Stimulated activated CD8-positive, alpha-beta memory T cell treated with anti-CD3 and anti-CD28 coated beads, Interleukin-4, amount 100 ng/mL, for 1 hour (primary cell): ENCODE measurements at places on chromosomes 5 and 9.

DNA sequence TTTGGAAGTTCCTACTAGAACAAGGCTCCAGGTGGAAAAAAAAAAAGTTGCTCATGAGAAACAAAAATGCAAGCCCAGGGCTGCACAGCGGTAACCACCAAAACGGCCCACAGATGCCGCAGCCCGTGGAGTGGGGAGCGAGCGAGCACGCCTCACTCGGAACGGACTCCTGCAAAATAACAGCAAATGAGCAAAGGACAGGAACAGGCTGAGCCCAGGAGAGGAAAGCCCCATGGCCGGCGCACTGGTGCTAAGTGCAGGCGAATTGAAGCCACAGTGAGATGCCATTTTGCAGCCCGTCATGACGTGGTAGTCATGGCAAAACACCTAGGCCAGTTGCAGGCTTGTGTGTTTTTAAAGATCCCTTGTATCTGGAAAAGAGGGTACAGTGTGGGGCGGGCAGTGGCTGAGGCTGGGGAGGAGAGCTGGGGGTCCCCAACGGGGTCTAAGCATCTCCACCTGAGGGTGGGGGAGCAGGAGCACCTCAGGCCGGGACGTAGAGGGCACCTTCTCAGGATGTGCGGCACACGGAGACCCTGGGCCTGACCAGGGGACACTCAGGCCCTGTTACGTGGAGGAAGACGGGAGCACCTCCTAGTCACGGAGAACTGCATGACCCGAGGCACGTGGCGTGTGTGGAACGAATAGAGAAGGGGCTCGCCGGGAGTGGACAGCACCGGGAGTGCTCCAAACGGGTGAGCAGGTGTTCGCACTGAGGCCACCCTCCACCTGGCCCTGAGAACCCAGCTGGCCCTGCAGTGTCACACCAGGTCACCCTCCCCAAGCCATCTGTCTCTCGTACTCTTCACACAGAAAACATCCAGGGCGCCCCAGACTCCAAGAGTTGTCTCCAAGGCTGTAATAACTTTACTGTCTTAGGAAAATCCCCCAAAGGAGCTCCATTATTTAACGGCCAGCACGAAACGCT, 10.7 kb downstream of the GRM6 start:
- DNase-seq: no peak

- no peak for DNase-seq
Measured at GRCh38 chr9:15642369-15642962, 89.6 kb downstream of the CCDC171 start.

- DNase-seq: no peak
Measured at GRCh38 chr5:5456858-5457257, 34.4 kb downstream of the ICE1 start.

GRCh38 chr9:110599468-110599867, 19.9 kb upstream of the SVEP1 start:
- no peak for DNase-seq

DNA sequence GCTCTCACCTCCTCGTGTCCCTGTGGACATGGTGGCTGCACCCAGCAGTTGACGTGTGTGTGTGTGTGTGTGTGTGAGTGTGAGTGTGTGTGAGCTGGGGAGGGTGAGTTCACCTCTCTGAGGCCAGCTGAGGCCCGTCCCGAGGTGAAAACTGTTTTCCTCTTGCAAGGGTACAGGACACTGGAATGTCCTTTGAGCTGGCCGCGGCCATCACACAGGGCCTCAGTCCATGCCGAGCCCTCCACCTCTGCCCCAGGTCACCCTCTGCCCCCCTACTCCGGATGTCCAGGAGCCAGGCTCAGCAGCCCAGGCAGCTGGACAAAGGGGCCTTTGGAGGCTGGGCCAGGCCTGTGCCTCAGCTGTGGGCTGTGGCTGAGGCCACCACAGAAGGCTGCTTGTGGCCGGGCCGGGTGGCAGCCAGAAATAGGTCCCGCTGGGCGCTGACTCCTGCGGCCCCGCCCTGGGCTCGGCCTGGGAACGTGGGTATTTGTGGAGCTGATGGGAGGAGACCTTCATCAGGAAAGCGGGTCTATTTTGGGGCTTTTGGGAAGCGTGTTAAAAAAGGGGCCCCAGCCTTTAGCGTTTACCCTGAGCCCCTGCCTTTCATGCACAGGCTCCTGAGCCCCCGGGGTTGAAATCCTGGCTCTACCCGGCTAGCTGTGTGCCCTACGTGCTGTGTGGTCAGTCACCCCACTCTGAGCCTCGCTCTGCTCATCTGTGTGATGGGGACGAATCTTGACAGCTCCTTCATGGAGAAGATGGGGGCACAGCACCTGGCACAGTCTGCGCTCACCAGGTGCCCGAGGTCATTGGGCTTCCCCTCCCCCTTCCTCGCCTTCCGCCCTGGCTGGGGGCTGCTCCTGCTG, 75.1 kb upstream of the IER5L start:
- no peak for DNase-seq

DNA sequence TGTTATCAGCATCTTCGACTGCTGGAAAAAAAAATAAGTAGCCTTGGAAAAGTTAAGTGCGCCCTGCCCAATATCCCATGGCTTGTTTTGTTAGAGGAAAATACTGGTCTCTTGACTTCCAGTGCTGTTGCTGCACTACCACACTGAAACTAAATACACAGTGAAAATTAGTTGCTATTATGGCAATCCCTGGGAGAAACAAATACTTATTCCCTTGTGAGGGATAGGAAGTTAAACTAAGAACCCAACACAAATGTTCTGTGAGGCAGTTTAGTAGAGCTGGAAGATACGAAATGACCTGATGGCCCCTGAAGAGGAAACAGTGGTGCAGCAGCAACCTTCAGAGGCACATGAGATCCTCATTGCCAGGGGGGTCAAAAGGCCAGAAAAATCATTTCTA, 164.0 kb downstream of the ARL15 start:
- no peak for DNase-seq

DNA sequence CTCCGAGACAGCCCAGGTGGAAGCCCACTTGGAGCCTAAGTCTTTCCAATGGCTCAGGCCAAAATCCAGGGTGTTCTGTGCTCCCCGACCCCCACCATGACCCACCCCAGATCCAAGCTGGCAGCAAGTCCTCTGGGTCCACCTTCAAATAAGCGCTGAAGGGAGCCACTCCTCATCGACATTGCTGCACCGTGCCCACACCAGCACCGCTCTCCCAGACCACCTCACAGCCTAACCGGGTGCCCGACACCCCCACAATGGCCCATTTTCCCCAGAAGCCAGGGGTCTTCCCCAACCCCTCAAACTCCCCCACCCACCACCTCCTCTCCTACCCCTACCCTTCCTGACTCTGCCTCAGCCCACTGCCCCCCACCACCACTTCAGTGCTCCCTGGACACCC, 50.5 kb downstream of the SEMA4D start:
- DNase-seq: no peak

- no peak for DNase-seq
Measured at GRCh38 chr9:77017505-77017894, 2.0 kb upstream of the FOXB2 start.

DNA sequence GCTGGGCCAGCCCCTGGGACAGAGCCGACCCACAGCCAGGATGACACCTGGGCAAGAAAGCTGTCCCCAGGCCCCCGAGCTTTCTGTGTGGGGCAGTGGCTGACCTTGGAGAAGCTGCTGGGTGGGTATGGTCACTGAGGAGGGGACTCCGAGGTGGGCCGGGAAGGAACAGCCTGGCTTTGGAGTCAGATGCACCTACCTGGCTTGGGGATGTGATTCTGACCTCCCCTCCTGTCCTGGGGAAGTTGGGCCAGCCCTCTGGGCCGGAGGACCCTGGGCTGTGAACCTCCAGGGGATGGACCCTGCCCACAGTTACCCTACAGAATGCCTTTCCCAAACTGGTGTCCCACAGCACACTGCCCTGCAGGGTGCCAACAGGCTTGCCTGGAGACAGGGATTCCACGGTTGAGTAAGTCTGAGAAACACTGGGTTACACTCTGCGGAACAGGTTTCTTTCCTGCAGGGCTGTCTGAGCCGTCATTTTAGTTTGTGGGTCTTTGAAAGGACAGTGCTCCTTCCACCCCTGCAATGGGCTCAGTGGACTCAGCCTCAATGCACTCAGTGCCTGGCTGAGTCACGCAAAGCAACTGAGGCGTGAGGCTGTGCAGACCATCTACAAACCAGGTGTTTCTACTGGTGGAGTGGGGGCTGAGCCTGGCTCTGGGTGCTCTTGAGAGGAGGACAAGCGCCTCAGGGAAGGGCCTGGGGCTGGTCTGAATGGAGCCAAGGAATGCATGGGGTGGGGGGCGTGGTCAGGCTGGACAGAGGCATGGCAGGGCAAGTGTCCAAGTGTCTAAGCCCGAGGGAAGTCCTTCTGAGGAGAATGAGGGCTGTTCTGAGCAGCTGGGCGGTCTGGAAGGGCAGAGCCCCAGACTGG, 41.3 kb upstream of the PHYKPL start:
- no peak for DNase-seq

GRCh38 chr9:81445331-81445921, 243.9 kb downstream of the TLE1 start:
- DNase-seq: no peak

DNA sequence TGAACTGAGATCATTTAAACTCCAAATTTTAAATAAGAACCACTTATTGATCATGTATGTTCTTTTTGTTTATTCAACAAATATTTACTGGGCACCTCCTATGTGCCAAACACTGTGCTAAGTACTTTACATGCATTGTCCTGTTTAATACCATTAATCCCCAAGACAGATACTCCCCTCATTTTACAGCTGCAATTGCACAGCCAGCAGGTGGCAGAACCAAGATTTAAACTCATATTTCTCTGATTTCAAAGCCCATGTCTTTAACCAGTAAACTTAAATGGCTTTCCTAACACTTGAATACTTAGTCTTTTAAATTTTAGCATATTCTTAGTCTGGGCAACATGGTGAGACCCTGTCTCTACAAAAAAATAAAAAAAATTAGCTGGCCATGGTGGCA, 43.4 kb upstream of the KIAA1958 start:
- DNase-seq: no peak

GRCh38 chr9:83061990-83062650, 822 bp downstream of the RASEF start:
- DNase-seq: no peak

GRCh38 chr9:129556491-129557191, 64.3 kb downstream of the C9orf50 start:
- DNase-seq: no peak

- no peak for DNase-seq
Measured at GRCh38 chr9:69874301-69875060, 53.9 kb downstream of the CFAP95 start.

GRCh38 chr5:159515909-159516415, 185.7 kb upstream of the IL12B start:
- DNase-seq: peak; percentile 54

GRCh38 chr5:133130387-133131118, 78.7 kb downstream of the HSPA4 start:
- no peak for DNase-seq

GRCh38 chr5:90547072-90547536, 11.5 kb upstream of the ADGRV1 start:
- no peak for DNase-seq

DNA sequence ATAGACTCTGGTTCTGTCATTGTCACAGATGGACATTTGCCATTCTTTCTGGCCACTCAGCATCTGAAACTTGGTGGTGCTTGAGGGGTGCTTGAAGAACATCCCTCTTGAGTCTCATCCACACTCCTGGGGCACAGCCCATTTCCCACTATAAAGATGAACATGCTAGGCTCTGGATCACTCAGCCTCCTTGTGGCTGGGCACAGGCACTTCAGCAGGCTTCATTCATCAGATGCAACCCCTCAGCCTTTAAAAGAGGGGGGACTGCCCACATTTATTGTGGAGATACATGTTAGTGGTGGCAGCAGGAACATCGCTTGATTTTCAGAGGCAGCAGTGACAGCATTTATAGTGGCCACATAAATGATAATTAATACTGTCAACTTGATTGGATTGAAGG, 124.7 kb upstream of the NIPBL start:
- DNase-seq: no peak

DNA sequence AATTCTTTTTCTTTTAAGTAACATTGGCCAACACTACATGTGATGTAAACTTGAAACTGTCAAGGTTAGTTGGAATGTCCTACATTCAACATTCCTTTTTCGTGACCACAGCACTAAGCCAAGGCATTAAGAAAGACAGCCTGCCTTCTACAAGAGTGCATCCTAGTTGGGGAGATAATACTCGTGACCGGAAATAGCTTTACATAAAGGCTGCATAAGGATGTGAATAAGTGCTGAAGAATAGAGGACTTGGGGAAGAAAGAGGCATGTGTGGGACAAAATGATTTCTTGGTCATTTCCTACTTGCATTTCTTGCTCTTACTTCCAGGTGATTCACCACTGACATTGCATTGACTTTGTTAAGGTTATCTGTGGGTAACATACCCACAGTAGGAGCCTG, 282.0 kb downstream of the DMRT2 start:
- DNase-seq: no peak

GRCh38 chr5:132275367-132276220, 18.1 kb downstream of the PDLIM4 start:
- no peak for DNase-seq

DNA sequence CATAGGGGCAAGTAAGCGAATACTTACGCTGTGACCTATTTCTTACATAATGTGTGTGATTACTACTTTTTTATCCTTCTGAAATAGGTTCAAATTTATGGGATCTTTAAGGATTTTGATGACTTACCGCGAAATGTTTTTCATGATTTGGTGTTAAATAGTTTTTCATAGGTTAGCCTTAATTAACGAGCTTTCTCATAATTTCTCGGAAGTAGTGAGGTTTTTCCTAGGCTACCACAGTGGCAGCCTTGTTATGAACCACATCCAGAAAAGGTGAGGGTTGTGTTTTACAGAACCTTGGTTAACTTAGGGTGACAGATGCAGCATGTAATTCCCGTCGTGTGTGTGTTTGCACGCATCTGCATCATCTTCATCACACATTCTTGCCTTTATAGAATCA, 1.3 kb downstream of the SH3GL2 start:
- DNase-seq: no peak
